Activated naive CD8-positive, alpha-beta T cell treated with anti-CD3 and anti-CD28 coated beads for 36 hours (primary cell): ENCODE measurements at places on chromosomes 7 and 10. TPM values are rescaled to one million over a fixed set of nuclear protein-coding genes. Genes with fewer than 3 reads are reported as not detected.

GRCh38 chr7:26948617-26949118, 84.3 kb upstream of the SKAP2 start:
- H3K27me3 ChIP-seq = peaks cover 45% of the 10 kb centered on the region
- no peak overlapping the region for H3K27ac ChIP-seq
- H3K4me1 ChIP-seq = no peaks in the 10 kb centered on the region

- no peak for DNase-seq
- no peaks in the 10 kb centered on the region for H3K36me3 ChIP-seq
- no peaks in the 10 kb centered on the region for H3K4me1 ChIP-seq
- H3K27me3 ChIP-seq = no peaks in the 10 kb centered on the region
- H3K27ac ChIP-seq = no peak overlapping the region
Observed at GRCh38 chr7:46811529-46811928, 770.4 kb downstream of the TNS3 start.

PON3 gene
- not detected for total RNA-seq

GRCh38 chr10:108360187-108360586, 1195.7 kb upstream of the SORCS1 start:
- H3K4me3 ChIP-seq = no peak overlapping the region
- H3K27ac ChIP-seq = no peak overlapping the region
- no peaks in the 10 kb centered on the region for H3K36me3 ChIP-seq
- no peak for DNase-seq
- H3K4me1 ChIP-seq = no peaks in the 10 kb centered on the region

GRCh38 chr10:17033529-17034260, 95.9 kb downstream of the CUBN start:
- no peak for DNase-seq
- peaks cover 47% of the 10 kb centered on the region for H3K4me1 ChIP-seq
- no peak overlapping the region for H3K27ac ChIP-seq
- no peak overlapping the region for H3K4me3 ChIP-seq
- no peaks in the 10 kb centered on the region for H3K27me3 ChIP-seq

BBS9 gene
- total RNA-seq = 4.3 TPM

DNA sequence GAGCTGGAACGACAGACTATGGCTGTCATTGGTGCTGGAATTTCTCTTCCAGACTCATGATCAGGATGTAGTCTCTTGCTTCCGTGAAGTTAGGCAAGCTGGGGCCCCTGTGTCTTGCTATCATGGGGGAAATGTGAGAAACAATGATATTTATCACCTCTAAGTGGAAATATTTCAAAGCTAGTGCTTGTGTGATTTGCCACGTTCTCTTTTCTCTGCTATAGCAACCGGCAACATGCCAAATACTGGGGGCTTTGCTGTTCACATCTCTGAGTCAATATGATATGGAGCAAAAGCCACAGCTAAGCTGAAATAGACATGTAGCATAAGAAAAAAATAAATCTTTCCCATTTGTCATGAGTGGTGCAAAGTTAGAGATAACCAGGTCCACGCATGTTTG, 668.2 kb upstream of the IGFBP3 start:
- H3K4me1 ChIP-seq = no peaks in the 10 kb centered on the region
- H3K4me3 ChIP-seq = no peak overlapping the region
- no peak for DNase-seq
- no peak overlapping the region for H3K27ac ChIP-seq

GRCh38 chr7:35012160-35012559, 25.1 kb downstream of the DPY19L1 start:
- H3K4me1 ChIP-seq = no peaks in the 10 kb centered on the region
- no peaks in the 10 kb centered on the region for H3K27me3 ChIP-seq
- H3K4me3 ChIP-seq = no peak overlapping the region
- no peak for DNase-seq
- no peak overlapping the region for H3K27ac ChIP-seq
- H3K36me3 ChIP-seq = peaks cover 9% of the 10 kb centered on the region

FAM131B gene
- total RNA-seq = 1.7 TPM

- peaks cover 1% of the 10 kb centered on the region for H3K36me3 ChIP-seq
- no peaks in the 10 kb centered on the region for H3K4me1 ChIP-seq
- no peak overlapping the region for H3K27ac ChIP-seq
Observed at GRCh38 chr7:134820778-134821177, 41.3 kb downstream of the CALD1 start.

- H3K4me1 ChIP-seq = no peaks in the 10 kb centered on the region
- H3K36me3 ChIP-seq = no peaks in the 10 kb centered on the region
- H3K4me3 ChIP-seq = no peak overlapping the region
- peaks cover 26% of the 10 kb centered on the region for H3K27me3 ChIP-seq
- H3K27ac ChIP-seq = no peak overlapping the region
Observed at GRCh38 chr10:23051855-23052331, 43.5 kb upstream of the MSRB2 start.
